MCF 10A (cell line): ENCODE measurements at places on chromosomes 1 and 21. TPM values are rescaled to one million over a fixed set of nuclear protein-coding genes. Genes with fewer than 3 reads are reported as not detected.

GRCh38 chr1:60488847-60489246 lies 415.3 kb upstream of the C1orf87 start:
- DNase-seq, result peak; percentile 58

DNA sequence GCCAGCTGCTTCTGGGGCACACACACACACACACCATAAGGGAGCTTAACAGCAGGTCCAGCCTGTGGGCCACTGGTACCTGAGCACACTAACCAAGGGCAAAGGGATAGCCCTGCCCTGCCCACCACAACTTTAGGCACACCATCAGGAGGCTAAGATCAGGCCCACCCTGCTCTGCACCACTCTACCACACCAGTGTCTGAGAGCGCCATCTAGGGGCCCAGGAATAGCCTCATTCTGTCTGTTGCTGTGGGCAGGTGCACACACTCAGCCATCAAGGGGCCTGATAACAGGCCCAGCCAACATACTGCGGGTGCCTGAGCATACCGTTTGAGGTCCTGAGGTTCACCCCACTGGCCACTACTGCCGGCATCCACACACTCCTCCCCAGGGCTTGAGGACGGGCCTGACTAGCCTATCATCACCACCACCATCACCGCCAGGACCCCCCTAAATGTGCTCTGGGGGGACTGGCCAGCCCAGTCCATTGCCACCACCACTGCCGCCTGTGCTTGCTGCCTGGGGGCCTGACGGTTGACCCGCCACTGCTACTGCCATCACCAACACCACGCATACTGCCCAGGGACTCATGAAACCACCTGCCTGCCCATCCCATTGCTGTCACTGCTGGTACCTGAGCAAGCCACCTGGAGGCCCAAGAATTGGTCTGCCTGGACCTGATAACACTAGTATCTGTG lies 31.3 kb downstream of the NSL1 start:
- DNase-seq, result peak; percentile 57

- peak; percentile 30 for DNase-seq
These were observed 27.5 kb downstream of the SLX9 start for GRCh38 chr21:44967082-44968047.

DNA sequence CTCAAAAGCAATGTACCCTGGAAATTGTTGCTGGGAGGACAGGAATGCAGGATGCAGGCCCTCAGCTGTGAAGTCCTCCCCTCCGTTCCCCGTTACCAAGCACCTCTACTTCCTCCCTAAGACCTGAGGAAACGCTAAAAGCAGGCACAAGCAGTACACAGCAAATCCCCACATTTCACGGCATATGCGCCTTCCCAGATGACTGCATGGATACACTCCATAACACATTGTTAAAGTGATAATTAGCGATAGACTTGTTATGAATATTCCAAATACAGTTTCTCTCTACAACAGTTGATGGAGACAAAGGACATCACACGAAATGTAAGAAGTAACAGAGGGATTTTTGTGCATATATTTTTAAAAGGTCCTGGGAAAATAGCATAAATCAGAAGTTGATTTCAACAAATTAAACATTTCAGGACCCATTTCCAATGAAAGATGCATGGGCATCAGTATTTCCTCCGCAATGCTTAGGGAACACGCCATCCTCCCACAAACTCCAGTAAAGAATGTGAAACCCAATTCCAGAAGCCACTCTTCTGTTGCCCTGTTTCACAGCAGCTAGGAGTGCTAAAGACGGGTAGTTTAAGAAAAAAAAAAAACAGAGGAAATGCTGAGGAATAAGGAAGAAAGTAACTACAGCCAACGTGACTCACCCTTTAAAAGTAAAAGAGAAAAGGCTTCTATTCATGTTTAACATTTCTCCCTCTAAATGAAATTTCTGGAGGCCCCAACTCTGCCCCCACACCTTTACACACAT lies 75.5 kb downstream of the HIVEP3 start:
- no peak for DNase-seq

Gene PSRC1
- total RNA-seq, result 13.0 and 19.4 TPM in 2 replicates
